HTR-8/SVneo (cell line): ENCODE measurements at places on chromosomes 5 and 9.

DNA sequence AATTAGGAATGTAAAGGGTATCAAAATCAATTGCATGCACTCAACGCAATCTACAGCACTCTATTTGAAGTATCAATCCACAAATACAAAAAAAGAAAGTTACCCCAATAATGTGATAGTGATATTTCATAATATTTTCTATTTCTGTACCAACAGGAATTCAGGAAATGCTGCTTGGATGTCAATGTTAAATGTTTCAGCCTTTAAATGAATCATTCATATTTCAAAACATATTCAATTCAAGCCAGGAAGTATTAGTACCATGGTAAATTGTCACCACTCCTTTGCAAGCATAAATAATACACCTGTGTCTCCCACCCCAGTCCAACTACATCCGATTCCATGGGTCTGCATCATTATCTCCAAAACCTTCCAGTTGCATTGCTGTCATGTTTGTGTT lies 1185.5 kb upstream of the CDH18 start:
- no peak for DNase-seq

DNA sequence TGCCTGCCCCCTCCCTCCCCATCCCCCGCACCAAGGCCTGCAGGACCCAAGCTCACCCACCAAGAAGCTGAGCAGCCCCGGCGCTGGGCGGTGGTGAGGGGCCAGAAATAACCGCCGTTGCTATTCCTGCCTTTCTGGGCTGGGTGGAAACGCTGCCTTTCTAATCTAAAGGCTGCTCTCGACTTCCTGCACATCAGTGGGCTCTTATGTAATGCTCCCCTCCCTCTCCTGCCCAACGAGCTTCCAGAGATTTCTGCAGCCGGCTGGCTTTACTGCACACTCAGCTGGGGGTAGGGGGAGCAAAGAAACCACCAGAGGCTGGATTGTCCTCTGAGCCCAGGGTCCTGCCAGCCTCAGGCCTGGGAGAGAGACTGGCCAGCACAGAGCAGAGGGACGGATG lies 6.9 kb upstream of the EGR1 start:
- no peak for DNase-seq

DNA sequence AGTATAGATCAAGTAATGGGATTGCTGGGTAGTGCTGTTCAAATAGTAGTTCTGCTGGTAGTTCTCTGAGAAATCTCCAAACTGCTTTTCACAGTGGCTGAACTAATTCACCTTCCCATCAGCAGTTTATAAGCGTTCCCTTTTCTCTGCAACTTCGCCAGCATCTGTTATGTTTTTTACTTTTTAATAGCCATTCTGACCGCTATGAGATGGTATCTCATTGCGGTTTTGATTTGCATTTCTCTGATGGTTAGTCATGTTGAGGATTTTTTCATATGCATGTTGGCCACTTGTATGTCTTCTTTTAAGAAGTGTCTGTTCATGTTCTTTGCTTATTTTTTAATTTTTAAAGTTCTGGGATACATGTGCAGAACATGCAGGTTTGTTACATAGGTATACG lies 279.2 kb upstream of the NREP start:
- DNase-seq, result no peak

- DNase-seq, result no peak
Observed at GRCh38 chr5:159864885-159865691, 51.2 kb upstream of the ADRA1B start.

DNA sequence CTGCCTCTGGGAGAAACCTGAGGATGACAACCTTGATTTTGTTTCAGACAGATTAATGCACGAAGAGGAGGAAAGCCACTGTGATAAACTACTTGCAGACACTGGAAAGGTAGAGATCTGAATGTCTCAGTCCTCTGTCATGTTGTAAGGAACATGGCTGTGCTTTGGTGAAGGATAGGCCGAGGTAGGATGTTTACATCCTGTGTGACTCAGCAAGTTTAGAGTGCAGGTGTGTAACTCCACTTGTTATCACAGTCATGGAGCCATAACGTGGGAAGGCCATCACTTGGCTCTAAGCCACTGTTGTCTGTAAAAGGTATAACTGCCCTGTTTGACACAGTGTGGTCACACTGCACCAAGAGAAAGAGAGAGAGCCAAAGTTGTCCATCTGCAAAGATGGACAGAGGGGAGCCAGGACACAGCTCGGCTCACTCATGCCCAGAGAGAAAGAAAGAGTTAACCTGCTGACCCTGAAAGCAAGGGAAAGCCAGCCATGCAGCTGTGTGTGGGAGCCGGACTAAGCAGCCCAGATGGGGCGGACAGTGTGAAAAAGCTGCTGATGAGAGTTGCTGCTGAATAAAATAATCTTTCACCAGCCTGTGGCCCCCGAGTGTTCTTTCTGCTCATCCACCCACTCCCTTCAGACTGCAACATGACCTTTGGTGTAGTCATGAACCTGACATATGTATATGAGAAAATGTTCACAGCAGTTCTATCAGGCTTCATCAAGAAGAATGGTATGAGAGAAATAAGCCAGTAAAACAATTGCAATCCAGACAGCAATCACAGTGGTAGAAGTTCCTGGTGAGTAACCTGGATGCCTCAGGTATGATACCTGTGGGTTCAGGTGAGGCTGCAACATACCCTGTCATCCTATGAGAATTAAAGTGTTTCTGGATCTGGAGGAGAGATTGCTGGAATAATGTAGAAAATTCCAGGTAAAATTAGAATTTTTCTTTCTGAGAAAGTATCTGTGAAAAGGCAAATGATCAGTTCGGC lies 115.9 kb downstream of the TARS1 start:
- no peak for DNase-seq

GRCh38 chr9:116717150-116717549 lies 30.0 kb downstream of the TRIM32 start:
- no peak for DNase-seq

GRCh38 chr5:172868924-172869591 lies 35.0 kb downstream of the ERGIC1 start:
- DNase-seq, result peak; percentile 60

DNA sequence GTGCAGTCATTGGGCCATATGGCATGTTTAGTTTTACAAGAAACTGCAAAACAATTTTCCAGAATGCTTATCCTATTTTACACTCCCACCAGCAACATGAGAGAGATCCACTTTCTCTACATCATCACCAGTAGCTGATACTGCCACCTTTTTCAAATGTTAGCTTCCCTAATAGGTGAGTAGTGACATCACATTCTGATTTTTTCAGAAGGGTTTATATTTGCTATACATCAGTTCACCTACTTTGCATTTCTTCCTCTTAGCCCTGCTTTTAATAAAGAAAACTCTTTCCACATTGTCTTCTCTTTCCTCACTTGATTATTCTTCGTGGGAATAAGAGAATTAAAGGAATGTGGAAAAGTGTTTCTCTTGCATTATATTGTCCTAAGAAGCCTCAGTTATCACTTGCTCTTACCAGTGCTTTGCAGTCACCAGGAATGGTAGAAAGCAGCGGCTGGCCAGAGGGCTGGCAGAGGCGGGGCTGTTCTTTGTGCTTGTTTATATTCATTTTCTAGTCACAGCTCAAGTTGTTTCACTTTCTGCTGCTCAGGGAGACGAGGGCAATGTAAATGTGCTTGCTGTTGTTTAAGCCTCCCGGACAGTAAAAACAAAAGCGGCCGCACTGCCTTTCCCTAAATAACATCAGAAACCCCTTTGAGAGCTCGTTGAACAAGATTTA lies 164.8 kb downstream of the HSD17B3 start:
- DNase-seq, result no peak

DNA sequence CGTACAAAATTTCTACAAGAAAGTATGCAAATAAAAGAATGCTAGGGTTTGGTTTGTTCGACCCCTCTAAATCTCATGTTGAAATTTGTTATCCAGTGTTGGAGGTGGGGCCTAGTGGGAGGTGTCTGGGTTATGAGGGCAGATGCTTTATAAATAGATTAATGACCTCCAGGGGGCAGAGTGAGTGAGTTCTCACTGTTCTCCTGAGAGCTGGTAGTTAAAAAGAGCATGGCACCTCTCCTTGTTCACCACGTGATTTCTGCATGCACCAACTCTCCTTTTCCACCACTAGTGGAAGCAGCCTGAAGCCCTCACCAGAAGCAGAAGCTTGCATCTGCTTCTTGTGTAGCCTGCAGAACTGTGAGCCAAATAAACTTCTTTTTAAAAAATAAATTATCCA lies 50.4 kb upstream of the FAM170A start:
- no peak for DNase-seq

- DNase-seq, result no peak
Observed at GRCh38 chr5:119275146-119275545, 80.7 kb upstream of the TNFAIP8 start.

DNA sequence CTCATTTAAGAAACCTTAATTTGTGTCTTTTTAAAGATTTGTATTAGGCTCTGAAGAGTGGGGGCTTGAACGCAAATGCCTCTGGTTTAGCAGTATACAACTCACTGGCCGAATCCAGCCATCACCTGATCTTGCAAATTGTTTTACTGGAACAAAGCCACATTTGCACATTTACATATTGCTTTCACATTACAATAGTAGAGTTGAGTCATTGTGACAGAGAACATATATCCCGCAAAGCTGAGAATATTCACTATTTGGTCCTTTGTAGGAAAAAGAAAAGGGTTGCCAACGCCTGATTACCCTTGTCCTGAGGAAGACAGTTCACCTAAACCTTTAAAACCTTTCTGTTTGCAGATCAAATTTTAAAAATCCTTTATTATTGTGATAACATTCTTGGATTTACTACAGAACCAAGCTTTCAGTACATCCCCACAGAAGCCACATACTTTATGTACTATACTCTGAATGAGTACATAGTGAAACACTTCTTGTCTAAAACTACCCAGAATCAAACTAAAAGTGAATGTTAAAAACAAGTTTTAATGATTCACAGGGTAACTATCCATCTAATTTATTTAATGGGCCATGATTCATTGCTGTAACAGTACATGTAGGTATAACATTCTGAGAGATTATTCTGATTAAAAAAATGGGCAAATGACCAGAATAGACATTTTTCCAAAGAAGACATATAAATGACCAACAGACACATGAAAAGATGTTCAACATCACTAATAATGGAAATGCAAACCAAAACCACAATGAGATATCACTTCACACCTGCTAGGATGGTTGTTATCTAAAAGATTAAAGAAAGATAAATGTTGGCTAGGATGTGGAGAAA lies 161.0 kb downstream of the SLC25A46 start:
- no peak for DNase-seq

GRCh38 chr5:159262859-159263568 lies at the start of gene UBLCP1:
UBLCP1 (plus strand) TSS chr5:159263290; CDS start chr5:159268916, 5,626 bp downstream.
- peak; percentile 83 for DNase-seq

- DNase-seq, result no peak
Observed at GRCh38 chr5:61438298-61438970, 106.4 kb downstream of the ZSWIM6 start.

DNA sequence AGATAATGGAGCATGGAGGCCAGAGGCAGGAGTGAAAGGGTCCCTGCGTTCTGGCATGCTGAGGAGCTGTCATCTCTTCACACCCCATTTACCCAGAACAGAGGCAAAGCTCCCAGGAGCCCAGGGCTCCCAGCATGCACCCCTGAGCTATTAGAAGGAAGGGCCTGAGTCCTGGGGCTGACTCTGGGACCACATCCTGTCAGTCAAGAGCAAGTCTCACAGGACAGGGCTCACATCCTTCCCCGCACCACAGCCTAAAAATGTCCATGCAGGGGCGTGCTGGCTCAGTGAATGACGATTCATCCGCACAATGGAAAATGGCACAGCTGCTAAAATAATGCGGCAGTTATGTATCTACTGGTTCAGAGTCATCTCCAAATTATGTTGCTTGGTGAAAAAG lies 31.4 kb downstream of the CAMK2A start:
- no peak for DNase-seq

DNA sequence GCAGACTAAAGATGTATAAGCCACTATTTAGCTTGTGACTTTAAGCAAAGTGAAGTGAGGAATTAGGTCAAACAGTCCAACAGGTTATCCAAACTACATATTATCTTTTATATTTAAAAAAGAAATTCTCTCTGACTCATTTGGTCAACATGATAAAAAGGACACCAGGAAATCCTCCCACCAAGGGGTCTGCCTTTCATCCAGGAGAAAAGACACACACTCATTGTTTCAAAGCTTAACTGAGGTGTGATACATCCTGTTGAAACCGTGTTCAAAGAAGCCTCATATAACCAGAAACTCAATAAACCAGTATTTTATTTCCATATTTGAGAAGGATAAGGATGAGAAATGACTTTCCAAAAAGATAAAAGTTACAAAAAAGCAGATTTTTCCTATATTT lies 417.1 kb downstream of the HCN1 start:
- DNase-seq, result no peak

- no peak for DNase-seq
Observed at GRCh38 chr5:153881687-153882086, 157.0 kb downstream of the FAM114A2 start.

DNA sequence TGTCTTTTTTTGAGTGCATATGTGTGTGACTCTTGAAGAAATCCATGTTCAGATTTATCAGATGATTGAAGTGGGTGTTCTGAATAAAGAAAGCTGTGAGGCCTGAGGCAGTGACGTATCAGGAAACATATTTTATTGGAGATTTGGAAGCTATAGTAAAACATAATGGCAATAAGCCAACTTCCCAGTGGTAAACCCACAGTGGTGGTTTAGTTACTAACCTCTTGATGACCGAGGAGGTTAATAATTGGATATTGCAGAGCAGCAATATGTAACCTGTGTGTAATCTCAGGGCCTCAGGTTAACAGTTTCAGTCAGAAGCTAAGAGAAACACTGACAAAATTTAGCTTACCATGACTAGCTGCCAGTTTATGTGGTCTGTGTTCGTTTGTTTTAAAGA lies 6.9 kb downstream of the RGMB start:
- no peak for DNase-seq

DNA sequence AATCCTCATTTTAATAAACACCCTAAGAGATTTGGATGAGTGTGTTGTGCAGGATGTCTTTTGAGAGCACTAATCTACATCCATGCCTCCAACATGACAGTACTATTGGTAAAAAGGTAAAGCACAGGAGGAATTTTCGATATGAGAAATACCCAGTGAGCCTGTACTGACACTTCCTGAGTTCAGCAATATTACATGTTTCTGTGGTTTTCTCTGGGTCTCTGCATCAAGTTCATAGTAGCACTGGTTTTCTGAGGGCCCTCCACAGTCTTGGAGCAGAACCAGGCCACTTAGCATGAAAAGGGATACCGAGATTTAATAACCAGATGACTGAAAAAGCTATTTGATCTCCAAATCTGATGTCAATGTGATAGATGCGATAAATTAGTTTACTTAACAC lies 524.1 kb downstream of the TMEM38B start:
- no peak for DNase-seq

DNA sequence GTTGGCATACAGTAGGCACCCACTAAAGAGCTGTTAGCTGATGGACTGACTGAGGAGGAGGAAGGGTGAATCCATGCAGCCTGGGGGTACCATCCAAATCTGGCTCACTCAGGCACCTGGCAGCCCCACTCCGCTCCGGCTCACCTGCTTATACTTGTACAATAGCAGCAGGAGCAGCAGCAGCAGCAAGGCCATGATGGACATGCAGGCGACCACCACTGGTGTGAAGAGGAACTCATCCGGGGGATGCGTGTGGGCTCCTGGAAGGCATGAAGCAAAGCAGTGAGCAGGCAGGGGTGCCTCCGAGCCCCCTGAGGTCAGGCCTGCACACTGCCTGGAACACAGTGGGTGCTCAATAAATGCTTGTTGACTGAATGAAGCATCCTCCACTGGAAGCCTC lies 18.3 kb downstream of the CSF1R start:
- no peak for DNase-seq
